ENCODE measurements at places on chromosomes 12 and 14.

DNA sequence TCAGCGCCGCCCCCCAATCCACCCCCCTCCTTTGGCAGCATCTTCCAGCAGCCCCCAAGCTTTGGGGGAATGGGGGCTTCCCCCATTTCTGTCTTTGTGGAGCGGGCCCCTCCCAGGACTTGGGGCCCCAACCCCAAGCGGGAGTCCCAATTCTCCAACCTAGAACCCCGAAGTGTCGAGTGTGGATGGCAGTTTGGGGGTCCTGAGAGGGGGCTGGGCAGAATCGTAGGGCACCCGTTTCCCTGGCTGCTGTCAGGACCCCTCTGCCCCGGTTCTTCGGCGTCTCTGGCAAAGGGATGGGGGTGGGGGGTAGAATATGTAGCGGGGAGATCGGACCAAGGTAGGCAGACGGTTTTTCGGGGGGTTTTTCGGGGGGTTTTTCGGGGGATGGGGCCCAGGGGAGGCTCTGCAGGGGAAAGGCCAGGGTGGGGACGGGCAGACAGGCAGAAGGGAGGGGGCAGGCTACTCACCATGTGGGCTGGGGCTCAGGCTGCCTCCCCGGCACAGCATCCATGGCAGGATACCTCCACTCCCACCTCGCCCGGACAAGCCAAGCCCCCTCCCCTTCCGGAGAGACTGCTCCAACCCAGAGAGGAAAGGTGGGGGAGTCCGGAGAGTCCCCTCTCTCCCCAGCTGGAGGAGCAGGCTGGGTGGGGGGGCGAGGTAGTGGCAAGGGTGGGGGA, 739 bp downstream of the JPH4 start:
- no peak for DNase-seq

DNA sequence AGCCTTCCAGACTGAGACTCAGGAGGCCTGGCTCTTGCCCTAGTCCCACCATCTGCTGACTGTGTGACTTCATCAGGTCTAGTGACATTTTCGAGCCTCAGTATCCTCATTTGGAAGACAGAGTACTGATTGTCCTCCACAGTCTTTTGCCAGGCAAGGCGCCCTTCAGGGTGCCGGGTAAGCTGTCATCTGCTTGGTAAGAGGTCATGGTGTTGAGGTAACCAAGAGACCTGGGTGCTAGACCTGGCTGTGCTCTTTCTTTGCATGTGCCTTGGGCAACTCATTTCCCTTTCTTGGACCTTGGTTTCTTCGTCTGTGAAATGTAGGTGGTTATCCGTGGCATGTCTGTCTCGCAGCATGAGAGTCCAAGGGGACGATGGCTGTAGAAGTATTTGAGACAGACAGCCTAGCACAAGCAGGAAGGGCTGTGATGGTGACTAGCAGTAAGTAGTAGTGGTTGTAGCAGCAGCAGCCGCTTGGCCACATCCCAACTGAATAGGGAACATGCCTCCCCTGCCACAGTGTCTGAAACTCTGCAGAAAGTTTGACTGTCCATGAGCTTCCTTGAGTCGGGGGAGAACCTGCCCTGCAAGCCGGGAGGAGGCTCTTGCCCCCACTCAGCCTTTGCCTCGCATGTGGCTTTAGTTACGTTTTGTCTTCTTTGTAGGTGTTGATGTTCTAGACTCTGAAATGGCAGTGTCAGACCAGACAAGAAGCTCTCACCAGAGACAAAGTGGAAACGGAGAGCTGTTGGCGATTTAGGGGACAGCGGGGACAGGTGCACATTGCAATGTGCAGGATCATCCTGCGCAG, 40.3 kb downstream of the EVL start:
- peak; percentile 23 for DNase-seq

GRCh38 chr14:89750908-89751392, 203.6 kb downstream of the EFCAB11 start:
- no peak for DNase-seq

DNA sequence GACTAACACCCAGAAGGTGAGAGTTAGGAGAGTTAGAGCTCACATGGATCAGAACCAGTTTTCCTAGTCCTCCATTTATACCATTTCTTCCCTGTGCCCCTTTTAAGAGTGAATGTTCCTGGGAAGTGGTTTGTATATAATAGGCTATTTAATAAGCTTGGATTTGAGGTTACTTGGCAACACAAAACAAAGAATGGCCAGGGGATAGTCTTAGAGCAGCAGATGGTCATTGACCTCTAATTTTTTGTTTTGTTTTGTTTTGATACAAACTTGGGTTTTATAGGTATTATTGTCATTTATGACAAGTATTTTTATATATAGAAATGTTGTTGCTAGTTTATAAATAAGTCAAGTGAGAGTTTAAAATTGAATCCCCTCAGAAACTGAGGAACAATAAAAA, 35.8 kb downstream of the VEZT start:
- DNase-seq, result no peak

- no peak for DNase-seq
Observed at GRCh38 chr12:30630076-30630978, 65.3 kb downstream of the IPO8 start.

DNA sequence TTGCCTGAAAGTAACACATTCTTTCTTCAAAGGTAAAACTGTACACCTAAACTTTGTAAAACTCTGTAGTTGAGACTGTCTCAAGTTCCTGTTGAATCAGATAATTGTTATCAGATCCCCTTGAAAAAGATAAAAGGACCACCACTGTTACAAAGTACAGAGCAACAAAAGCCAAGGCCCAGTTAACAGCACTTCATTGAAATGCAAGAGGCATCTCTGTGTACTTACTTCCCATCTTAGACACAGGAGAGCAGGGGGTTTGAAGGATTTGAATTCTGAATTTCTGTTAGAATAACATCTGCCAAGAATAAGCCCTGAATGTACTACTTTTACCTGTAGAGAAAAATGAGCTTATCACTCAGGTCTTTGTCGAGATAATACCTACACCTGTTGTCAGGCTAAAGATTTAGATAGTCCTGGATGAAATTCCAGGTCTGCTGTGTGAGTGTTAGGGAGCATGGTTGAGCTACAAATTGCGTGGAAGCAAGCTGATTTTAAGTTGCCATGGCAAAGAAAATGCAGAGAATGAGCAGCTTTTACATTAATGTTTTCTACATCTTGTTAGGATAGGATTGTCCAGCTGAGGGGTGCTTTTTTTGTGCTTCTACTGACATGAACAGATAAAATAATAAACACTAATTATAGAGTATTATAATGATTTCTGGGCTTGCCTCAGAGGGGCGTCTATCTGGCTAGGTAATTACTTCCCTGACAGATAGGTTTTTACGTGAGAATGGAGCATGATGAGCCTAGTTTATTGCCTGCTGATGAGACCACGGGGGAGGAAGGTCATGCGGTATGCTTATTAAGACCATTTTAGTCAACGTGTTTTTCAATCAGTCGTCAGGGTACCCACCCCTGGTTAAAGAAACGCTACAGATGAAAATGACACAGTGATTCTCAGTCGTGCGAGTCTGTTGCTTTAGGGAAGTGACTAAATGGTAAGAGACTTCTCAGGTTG, 309.2 kb downstream of the PAWR start:
- no peak for DNase-seq

GRCh38 chr14:51337520-51337919, 97.5 kb downstream of the TMX1 start:
- no peak for DNase-seq

DNA sequence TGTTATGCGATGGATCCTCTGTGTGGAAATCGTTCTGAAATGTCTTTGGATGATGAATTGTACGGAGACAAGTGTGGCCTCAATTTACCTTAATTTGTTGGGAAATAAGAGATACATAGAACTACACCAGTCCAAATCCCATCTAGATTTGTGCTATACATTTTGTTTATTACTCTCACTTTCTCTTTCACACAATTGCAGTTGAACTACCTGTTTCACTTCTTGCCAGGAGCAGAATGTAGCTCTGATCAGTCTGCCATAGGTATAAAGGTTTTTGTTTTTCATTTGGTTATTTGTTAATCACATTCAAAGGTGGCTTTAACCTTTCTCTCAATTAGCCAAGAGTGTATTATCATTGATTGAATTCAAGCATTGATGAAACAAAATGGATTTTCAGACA, 268.2 kb downstream of the SNAPC1 start:
- DNase-seq, result no peak
